Stimulated activated CD4-positive, alpha-beta T cell treated with anti-CD3 and anti-CD28 coated beads, TNF-alpha, amount 100 ng/mL, for 1 hour (primary cell): ENCODE measurements at places on chromosomes 6 and 20.

- peak; percentile 18 for DNase-seq
Observed at GRCh38 chr6:135675862-135676261, 175.6 kb upstream of the PDE7B start.

GRCh38 chr6:80641591-80641990 is 535.1 kb downstream of the BCKDHB start:
- DNase-seq = no peak

- no peak for DNase-seq
Observed at GRCh38 chr20:10665791-10666190, 8.0 kb downstream of the JAG1 start.

- DNase-seq = peak; percentile 34
Observed at GRCh38 chr6:3732345-3733141, 19.0 kb downstream of the PXDC1 start.

DNA sequence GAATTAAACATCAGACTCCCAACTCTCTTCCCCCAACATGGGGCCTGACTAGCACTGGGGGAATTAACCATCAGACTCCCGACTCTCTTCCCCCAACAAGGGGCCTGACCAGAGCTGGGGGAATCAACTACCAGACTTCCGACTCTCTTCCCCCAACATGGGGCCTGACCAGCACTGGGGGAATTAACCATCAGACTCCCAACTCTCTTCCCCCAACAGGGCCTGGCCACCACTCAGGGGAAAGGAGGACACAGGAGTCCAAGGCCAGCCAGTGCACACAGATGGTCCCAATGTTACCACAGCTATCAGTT is 13.1 kb downstream of the CST7 start:
- no peak for DNase-seq

DNA sequence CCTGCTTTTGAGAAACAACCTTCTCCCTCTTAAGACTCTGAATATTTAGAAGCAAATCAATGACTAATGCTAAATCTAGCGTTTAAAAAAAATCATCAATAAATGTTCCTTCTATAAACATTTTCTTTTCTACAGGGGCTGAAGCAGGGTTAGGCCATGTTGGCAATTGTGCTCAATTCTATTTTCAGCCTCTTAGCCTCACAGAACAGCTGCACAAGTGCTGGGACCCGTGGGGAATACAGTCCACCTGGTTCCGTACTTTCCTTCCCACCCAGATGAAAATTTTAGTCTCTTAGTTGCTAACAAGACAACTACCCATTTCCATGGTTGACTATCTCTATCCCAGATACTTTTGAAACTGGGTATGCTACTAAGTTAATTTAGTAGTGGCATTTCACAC is 138.6 kb downstream of the RPS12 start:
- no peak for DNase-seq

- no peak for DNase-seq
Observed at GRCh38 chr6:170090561-170090960, 200.3 kb downstream of the DLL1 start.

DNA sequence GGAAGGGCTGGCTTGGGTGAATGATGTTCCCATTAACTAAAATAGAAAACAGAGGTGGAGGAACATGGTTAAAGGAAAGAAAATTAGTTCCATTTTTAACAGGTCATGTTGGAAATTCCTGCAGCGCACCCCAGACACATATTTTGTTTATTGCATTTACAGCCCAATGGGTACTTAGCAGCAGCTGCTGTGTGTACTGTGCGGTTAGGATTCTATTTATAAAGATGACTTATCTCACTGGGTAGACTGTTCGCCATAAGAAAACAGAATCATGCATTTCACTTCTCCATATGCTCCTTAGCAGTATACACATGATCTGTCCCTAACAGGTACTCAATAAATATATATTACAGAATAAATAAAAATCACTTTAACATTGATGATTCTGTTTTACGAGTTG is 135.8 kb downstream of the SLC35F1 start:
- no peak for DNase-seq

- no peak for DNase-seq
Observed at GRCh38 chr20:57716901-57717300, 7.1 kb upstream of the PMEPA1 start.

DNA sequence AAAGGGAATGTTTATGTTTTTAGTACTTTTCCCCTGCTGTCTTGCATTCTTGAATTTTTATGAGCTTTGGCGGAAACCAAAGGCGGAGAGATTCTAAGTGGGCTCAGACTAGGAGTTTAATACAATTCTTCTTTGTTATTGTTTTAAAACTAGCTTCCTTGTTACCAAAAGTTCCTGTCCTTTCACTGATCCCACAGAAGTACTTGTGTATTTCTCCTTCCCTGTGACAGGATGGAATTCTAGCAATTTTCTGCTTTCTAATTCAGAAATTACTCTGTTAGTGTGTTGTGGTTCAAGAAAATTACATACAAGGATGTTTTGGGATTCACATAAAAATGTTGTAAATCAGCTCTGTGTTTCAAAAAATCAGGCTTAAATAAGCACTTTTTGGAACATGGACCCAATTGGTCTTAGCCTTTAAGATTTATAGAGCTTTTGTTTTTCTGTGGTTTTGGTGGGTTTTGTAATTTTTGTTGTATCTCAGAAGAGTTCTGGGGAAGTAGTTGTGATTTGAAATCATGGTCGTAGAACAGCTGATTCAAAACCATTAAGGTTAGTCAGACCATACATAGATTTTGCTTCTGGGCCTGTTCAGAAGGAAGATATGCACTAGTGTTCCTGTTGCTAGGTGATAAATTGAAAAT is 17.6 kb upstream of the CTAGE9 start:
- DNase-seq = no peak

DNA sequence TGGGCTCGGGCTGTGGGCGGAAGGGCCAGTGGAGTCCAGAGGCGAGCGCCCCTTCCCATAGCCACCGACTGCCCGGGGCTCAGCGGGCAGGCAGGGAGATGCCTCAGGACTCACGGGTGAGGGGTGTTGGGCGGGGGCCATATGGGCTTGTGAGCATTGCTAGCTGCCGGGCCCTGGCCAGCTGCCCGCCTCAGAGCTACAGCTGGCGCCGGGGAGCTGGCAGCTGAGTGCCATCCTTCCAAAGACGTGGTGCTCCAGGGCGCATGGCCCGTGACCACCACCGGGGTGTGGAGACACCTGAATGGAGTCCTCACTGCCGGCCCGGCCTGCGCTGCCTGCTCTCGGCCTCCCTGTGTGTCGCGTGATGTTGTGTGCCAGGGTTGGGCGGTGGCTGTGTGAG is 10.6 kb upstream of the RBBP8NL start:
- DNase-seq = no peak

DNA sequence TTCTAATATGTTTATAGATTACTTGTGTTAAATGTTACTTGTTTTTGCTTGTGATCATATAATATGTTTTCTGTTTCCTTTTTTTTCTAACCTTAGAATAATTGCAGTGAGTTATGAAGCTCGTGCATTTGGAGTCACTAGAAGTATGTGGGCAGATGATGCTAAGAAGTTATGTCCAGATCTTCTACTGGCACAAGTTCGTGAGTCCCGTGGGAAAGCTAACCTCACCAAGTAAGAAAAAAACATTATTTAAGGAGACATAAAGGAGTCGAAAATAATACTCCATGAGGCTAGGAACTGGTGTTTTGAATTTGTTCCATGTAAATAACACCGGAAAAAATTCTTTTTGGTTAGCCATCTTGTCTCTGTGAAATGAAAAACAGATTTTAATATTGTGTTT is 6.9 kb downstream of the POLH start:
- DNase-seq = no peak

DNA sequence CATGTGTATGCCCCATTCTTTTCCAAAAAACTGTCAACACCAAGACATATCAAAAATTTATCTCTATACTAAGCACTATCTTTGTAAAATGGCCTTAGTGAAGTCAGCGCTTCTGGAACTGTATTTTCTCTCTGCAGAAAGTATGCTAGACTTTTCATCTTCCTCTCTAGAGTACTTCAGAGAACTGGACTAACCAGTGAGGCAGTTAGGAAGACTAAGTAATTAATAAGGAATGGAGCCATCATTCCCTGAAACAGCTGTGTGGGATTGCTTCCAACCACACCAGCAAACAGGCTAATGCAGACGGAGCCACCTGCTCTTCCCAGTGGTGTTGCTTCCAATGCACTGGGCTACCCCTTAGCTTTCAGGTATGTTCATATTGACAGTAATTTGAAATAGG is 169.1 kb upstream of the FUT9 start:
- DNase-seq = no peak

DNA sequence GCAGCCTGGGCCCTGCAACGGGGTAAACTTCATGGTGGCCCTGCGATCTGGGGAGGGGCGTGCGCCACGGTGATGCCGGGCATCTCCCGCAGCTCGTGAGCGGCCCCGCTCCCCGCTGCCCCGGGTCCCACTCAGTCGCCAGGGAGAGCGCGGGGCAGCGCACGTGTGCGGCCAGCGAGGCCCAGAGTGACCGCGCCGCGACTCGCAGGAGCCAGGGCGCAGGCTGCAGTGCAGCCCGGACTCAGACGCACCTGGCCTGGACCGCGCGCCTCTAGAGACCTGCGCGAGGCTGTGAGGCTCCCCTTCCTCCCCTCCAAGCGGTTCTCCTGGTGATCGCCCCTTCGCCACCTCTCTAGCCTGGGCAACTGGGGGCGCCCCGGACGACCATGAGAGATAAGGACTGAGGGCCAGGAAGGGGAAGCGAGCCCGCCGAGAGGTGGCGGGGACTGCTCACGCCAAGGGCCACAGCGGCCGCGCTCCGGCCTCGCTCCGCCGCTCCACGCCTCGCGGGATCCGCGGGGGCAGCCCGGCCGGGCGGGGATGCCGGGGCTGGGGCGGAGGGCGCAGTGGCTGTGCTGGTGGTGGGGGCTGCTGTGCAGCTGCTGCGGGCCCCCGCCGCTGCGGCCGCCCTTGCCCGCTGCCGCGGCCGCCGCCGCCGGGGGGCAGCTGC is 652 bp downstream of the BMP6 start:
- DNase-seq = no peak

GRCh38 chr20:49676581-49677291 is 36.9 kb downstream of the B4GALT5 start:
- peak; percentile 9 for DNase-seq

GRCh38 chr6:2232445-2232844 is 13.0 kb downstream of the GMDS start:
- DNase-seq = no peak

DNA sequence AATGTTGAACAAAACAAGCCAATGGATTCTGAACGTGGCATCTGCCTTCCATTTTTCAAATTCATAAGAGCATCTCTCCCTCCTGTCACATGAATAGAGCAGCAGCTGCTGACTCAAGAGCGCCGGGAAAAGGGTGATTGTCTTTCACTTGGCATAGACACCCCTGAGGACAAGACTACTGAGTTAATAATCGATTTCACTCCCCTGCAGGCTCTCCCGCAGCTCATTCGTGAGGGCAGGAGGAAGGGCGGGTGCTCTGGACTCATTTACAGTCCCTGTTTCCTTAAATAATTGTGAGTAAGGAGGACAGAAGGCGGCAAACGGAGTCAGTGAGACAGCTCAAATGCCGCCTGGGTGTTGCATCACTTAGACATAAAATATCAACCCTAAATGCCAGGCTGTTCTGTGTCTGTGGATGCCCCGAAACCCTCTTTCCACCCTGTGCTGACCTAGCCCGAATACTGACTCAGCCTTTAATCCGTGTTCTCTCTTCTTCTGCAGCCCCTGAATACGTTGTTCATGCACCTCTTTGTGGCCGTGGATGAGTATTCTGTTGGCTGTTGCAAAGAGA is 21.6 kb downstream of the CFAP61 start:
- DNase-seq = no peak

- no peak for DNase-seq
Observed at GRCh38 chr20:49234831-49235230, 15.6 kb downstream of the DDX27 start.

DNA sequence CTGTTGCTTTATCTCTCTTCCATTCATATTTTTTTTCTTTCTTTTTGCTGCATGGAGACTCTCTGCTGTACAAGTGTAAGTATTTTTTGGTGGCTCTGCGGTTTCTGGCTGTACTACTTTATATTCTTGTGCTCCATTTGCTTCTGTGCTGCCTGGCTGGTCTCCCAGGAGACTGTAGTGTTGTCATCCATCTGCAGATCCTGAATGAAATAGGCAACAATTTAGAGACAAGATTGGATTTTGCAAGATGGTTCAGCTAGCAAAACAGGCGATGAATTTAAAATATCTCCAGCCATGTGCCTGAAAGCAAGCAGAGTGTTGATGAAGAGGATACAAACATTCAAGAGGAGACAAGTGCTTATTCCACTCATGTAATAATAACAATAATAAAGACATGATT is 75.1 kb upstream of the SCGN start:
- DNase-seq = no peak

- no peak for DNase-seq
Observed at GRCh38 chr6:86192123-86192522, 549.4 kb upstream of the SYNCRIP start.

DNA sequence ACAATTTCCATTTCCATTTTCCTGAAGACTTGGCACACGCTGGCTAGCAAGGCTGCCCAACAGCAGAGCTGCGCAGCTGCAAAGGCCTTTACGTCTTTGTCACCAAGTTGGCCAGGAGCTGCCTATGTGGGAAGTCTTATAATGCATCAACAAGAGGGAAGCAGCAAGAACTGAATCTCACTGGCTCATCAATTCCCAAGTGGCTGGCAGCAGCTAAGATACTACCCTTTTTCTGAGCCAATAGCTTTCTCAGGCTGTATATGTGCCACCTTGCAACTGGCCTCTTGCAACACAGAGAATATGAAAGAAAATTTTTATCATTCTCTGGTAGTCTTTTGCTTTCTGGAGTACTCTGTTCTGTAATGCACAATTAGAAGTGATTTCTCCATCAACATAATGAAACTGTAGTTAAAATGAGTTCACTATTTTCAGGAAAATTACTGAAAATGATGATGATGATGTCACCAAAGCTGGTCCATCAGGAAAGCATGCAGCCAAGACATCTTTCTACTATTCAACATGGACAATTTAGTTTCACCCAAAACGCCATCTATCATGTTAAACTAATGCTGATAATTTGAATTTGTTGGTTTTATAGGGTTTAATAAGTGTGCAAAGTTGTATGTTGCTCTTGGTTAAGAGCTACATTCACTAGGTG is 97.3 kb upstream of the FOXA2 start:
- DNase-seq = no peak

GRCh38 chr6:97059473-97059872 is 134.9 kb downstream of the KLHL32 start:
- no peak for DNase-seq

- DNase-seq = no peak
Observed at GRCh38 chr20:48294942-48295341, 509.7 kb upstream of the SULF2 start.

DNA sequence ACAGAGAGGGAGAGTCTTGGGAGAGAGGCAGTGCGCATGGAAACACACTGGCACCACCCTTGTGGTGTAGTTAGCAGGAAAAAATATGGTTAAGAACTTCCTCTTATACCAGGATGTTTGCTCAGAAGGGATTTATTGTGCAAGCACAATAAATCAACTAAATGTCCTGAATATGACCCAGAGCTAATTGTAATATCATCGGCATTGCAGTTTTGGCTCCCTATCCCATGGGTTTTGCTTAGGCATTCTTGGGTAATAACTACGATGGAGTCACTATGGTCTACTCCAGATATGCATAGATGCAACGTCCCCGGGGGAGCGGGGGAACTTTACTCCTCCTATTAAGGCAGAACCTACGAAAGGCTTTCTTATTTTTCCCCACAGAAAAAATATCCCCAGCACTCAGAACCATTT is 751.6 kb downstream of the EYS start:
- no peak for DNase-seq
